ENCODE measurements at places on chromosomes 12 and 14. TPM values are rescaled to one million over a fixed set of nuclear protein-coding genes. Genes with fewer than 3 reads are reported as not detected.

Gene SOX5
- 15.2 TPM for total RNA-seq

Gene NUDT4
- 12.1 TPM for total RNA-seq

- H3K36me3 ChIP-seq, result no peaks in the 10 kb centered on the region
- H3K4me1 ChIP-seq, result peaks cover 37% of the 10 kb centered on the region
- no peak overlapping the region for H3K4me3 ChIP-seq
- H3K27me3 ChIP-seq, result no peaks in the 10 kb centered on the region
- no peak for DNase-seq
These were observed 96.3 kb upstream of the HIF1A start for GRCh38 chr14:61598980-61599379.

DNA sequence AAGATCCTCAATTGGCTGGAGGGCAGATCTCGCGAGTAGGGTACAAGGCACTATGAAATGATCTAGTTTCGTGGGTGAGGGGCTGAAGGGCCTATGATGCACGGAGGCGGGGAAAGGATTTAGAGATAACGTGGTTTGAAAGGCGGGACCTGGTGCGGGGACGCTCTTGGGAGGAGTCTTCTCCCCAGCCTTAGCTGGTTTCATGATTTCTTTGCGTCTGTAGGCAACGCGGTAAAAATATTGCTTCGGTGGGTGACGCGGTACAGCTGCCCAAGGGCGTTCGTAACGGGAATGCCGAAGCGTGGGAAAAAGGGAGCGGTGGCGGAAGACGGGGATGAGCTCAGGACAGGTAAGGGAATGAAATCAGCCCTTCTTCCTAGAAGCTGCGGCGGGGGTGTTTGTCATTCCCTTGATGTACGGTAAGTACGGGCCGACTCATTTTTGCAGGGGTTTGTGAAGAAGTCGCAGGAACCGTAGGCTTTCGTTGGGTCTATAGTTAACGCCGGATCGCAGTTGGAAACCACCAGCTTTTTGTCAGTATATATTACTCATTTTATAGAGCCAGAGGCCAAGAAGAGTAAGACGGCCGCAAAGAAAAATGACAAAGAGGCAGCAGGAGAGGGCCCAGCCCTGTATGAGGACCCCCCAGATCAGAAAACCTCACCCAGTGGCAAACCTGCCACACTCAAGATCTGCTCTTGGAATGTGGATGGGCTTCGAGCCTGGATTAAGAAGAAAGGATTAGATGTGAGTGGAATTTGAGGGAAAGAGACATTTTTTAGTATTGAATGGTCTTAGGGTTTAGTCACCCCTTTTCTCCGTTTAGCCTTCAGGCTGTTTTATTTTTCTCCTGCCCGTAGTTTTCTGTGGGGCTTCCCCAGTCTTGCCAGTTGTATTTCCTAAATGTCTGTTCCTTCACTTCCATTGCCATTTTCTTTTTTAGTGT is 602 bp downstream of the APEX1 start:
- DNase-seq, result peak; percentile 97
- peaks cover 44% of the 10 kb centered on the region for H3K36me3 ChIP-seq
- H3K27ac ChIP-seq, result peak overlapping the region; percentile 80
- peaks cover 53% of the 10 kb centered on the region for H3K4me1 ChIP-seq

- no peaks in the 10 kb centered on the region for H3K27me3 ChIP-seq
- H3K4me1 ChIP-seq, result peaks cover 48% of the 10 kb centered on the region
- H3K36me3 ChIP-seq, result no peaks in the 10 kb centered on the region
- H3K4me3 ChIP-seq, result peak overlapping the region; percentile 27
- DNase-seq, result peak; percentile 87
- no peak overlapping the region for H3K27ac ChIP-seq
These were observed 5.0 kb upstream of the KLC1 start for GRCh38 chr14:103623883-103624482.

Gene GNS
- total RNA-seq, result 25.2 TPM

Gene KRT82
- total RNA-seq, result not detected

Gene KRT75
- not detected for total RNA-seq

Gene HSPA2
- total RNA-seq, result 0.15 TPM

DNA sequence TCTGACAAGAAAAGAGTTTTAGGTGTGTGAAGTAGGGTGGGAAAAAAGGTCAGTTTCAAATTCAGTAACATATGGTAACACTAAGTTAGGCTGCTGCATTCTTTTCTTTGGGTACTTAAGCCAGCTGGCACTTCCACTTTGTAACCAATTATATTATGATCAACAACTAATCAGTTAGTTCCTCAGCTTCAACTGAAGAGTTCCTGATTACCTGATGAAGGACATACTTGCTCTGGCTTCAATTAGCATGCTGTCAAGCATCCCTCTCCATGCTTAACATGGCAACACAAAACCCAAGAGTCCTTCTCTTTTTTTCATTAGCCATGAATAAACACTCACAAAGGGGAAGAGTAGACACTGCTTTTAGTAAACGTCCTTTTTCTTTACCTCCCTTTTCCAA is 6.8 kb upstream of the KANSL2 start:
- H3K4me3 ChIP-seq, result no peak overlapping the region
- H3K4me1 ChIP-seq, result no peaks in the 10 kb centered on the region
- DNase-seq, result no peak
- no peaks in the 10 kb centered on the region for H3K27me3 ChIP-seq
- peaks cover 48% of the 10 kb centered on the region for H3K36me3 ChIP-seq

Gene CLMN
- total RNA-seq, result 40.1 TPM

DNA sequence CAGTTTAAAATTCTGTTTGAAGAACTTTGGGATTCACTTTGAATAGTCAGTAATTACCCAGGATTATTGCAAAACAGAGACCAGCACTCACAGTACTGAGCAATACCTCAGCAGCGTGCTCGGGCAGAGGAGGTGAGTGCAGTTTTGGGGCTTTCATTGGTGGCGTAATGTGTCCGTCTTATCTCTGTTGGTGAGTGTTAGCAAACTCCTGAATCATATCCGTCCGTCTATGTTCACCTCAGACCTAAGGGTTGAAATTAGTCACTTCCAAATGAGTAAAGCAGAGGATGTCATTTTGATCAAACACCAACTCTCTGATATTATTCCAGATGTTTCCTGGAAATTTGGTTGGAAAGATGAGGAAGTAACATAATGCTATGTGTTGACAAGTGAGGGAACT is 82.8 kb downstream of the BORCS5 start:
- H3K36me3 ChIP-seq, result 0 out of 2 replicates have a peak, but pooled peaks cover 3% of the 10 kb centered on the region
- H3K27me3 ChIP-seq, result no peaks in the 10 kb centered on the region
- peaks cover 15% of the 10 kb centered on the region for H3K4me1 ChIP-seq

DNA sequence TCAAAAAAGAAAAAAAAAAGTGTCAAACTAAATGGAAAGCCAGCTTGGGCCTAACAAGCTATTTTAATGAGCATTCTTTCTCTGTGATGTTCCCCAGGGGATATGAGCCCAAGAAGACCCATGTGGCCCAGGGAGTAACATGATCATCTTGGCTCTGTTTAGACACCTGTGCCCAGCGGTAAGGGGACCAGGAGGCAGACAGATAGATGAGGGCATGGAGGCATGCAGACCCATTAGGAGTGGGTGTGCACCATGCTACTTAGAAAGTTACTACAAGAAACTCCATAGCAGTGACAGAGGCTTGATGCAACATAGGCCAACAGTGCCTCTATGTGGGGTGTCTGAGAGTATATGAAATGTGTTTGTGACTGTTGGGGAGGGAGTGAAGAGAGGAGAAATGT is 3.1 kb upstream of the CREBL2 start:
- H3K27ac ChIP-seq, result no peak overlapping the region
- no peaks in the 10 kb centered on the region for H3K36me3 ChIP-seq
- no peak for DNase-seq
- H3K4me3 ChIP-seq, result no peak overlapping the region
- peaks cover 30% of the 10 kb centered on the region for H3K4me1 ChIP-seq

Gene CDKN3
- 96.1 TPM for total RNA-seq

Gene CEP170B
- total RNA-seq, result 0.94 TPM

DNA sequence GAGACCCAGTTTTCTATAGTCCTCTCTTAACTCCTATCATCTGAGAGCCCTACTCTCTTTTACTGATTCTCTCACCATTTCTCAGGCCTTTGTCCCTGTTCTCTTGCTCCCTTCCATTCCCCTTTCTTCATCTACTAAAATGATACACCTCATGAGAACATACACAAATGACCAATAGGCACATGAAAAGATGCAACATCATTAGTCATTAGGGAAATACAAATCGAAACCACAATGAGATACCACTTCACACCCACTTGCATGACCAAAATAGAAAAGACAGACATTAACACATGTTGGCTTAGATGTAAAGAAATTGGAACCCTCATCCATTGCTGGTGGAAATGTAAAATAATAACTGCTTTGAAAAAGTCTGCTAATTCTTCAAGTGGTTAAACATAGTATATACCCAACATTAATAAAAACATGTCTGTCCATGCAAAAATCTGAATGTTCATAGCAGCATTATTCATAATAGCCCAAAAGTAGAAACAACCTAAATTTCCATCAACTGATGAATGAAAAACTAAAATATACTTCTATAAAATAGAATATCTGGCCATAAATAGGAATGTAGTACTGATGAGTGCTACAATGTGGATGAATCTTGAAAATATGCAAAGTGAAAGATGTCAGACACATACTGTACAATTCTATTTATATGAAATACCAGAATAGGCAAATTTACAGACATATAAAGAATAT is 66.0 kb downstream of the DENND5B start:
- peaks cover 34% of the 10 kb centered on the region for H3K4me1 ChIP-seq
- H3K27me3 ChIP-seq, result no peaks in the 10 kb centered on the region
- DNase-seq, result peak; percentile 66
- no peaks in the 10 kb centered on the region for H3K36me3 ChIP-seq

All from Karpas-422 (cell line).